HuH-7 (cell line): ENCODE measurements at places on chromosomes 6 and 20.
A peak's percentile ranks its signal among the peaks of the same experiment; 100 is the strongest.

- DNase-seq = no peak
Observed at GRCh38 chr6:110799189-110799588, 16.1 kb downstream of the CDK19 start.

DNA sequence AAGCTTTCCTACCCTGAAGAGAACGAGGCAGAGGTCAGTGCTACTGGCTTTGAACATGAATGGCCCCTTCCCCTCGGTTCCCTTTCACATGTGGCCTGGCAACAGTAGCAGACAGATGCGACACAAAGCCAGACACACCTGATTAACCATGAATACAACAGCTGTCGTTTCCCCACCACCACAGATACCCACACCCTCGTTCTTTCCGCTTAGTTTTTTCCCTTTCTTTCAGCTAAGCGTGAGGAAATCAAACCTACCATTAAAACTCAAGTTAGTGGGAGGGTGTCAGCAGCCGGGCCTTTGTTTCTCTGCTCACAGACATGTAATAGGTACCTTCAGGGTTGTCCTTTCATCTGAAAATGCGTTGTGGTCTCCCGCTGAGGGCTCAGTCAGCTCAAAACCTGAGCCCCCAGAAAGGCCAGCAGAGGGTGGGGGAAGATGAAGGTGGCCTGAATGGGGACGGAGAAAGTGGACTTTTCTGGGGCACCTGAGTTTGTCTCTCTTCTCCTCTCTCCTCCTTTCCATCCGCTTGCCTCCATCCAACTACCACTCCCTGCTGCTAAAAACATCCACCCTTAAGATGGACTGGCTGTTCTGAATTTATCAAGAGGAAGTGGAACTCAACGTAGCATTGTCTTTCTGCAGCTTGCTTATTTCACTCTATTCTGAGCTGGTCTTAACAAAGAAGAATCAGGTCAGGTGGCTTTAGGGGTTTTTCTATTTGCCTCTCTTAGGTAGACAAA, 516.6 kb upstream of the JARID2 start:
- DNase-seq = no peak

- DNase-seq = peak; percentile 59
Observed at GRCh38 chr20:7285918-7286556, 518.6 kb downstream of the BMP2 start.

DNA sequence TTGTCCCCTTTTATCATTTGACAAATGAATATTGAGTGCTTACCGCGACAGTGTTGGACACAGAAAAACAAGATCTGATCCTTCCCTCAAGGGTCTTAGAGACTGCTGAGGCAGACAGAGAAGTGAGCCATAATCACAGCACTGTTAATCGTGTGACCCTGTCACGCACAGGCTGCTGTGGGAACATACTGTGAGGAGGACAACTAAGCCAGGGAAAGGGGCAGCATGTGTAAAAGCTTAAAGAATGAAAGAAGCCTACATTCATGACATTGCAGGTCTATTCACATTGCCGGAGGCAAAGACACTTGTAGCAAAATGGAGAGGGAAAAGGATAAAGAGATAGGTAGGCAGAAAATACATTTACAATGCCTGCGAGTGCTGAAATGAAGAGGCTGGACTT, 32.7 kb downstream of the TRDN start:
- DNase-seq = no peak

DNA sequence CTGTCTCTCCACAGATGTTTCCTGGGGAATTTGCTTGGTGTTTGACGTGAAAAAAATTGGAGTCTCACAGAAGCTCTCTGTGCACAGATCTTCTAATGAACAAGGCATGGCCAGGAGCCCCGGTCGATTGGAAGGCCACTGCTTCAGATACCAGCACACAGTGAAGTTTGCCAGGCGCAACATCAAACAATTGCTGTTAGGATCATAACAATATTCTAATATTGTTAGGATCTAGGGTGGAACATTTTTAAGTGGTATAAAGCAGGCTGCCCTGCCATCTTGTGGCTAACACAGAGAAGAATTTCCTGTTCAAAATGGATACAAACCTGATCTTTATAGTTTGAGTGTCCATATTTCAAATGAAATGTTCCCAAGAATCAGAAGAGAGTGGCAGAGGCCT, 64.1 kb downstream of the C6orf118 start:
- no peak for DNase-seq

DNA sequence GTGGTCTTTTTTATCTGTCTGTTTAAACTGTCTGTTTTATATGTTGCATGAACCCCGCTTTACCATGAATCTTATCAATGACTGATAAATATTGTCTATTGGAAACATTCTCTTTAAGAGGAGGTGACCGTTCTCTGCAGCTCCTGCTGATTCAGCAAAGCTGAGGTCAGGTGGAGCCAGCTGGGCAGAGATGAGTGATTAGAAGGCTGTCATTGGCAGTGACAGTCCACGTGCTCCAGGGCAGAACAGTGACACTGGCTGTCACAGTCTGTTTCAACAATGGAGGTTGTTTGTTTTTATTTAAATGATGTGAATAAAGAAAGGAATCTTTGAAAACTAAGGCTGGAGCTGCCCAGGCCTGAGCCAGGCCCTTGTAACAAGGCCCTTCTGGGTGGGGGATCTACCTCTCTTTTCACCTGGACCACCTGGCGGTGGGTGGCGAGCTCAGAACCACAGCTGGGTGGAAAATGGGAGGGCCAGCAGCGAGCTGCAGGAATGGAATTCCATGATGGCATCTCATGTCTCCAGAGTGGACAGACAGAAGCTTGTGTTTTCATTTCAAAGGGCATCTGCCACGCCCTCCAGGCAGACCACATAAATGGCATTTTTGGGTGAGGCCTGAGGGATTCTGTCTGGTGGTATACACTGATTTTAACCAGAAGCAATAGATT, 12.6 kb downstream of the SYNJ2 start:
- DNase-seq = no peak

GRCh38 chr6:163775313-163775712, 360.8 kb downstream of the QKI start:
- no peak for DNase-seq

DNA sequence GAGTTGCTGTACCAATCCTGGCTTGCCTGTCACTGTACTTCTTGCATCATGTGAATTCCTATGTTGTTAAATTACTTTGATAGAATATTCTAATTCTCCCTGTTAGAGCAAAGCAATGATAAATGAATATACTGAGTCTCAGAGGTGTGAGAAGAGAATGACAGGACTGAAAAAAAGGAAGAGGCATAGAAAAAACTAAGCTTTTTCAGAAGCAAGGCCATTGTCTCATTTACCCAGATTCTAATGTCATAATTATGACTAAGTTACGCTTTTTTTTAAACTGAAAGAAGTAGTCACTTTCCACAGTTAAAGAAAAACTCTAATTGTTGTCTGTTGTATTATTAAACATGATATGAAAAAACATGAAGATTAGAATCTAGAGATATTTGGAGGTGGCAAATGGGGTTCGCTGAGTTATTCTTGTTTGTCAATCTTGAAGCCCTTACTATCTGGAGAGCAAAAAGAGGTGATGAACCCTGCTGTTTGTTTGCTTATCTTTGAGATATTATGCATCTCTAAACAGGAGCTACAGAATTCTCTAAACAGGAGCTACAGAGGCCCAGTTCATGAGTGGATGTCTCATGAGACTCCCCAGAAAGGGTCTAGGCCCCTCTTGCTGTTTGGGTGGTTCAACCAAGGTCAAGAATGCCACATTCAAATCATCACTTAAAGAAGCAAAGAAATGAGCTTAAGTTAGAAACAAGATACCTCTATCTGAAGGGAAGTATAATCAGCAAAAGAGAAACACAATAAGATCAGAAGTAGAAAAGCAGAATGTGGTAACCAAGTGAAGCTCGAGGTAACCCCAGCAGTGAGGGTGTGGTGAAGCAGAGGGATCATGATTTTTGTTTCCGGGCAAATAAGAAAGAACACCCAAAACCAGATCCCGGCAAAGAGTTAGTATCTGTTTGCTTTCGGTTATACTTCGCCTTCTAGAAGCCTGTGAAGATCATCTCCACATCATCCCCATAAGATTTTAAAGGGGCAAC, 33.3 kb upstream of the THEMIS start:
- DNase-seq = no peak

DNA sequence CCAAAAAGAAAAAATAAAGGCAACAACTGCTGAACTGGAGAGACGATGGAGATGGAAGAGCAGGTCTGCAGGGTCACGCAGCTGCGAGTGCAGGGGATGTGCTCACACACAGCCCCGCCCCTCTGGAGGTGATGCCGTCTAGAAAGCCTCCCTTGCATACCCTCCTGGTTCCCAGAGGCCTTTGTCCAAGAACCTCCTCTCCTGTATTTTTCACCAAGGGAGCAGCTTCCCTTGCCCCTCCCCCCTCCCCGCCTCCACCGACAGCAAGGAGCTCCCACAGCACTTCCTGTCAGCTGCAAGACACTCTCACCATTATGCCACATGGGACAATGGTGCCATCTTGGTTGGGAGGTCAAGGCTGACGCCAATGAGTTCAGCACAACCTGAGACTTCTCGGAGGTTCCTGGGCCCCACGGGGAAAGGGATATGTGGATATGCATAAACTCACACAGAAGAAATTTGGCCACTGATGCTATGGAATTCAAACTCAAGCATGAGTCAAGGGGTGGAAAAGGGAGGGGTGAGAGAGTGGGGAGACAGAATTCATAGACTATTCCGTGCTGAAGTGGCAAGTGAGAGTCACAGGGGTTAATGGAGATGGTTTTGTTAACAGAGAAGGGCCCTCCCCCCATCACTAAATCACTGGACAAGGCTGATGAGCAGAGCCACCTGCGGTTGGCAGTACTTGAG, 132.9 kb downstream of the SCML4 start:
- DNase-seq = no peak

DNA sequence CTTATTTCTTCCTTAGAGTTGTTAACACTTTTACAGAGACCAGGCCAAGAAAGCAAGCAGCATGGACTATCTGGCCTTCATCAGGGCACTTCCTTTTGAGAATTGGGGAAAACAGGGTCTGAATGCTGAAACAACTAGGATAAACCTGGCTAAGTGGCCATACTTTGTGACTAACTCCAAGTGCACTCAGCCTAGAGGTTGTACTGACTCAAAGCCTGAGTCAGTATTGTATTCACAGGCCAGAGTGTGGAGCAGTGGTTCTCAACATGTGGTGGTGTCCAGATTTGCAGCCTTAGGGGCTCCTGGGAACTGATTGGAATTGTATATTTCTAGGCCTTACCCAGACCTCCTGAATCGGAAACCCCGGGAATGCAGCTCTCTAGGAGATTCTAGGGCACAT, 20.1 kb downstream of the SEC23B start:
- DNase-seq = no peak

- DNase-seq = peak; percentile 20
Observed at GRCh38 chr6:73739096-73739495, 43.1 kb downstream of the CD109 start.

GRCh38 chr20:44448753-44449546, 26.7 kb upstream of the TTPAL start:
- peak; percentile 61 for DNase-seq

GRCh38 chr20:13800728-13801134, 15.9 kb downstream of the NDUFAF5 start:
- DNase-seq = no peak

DNA sequence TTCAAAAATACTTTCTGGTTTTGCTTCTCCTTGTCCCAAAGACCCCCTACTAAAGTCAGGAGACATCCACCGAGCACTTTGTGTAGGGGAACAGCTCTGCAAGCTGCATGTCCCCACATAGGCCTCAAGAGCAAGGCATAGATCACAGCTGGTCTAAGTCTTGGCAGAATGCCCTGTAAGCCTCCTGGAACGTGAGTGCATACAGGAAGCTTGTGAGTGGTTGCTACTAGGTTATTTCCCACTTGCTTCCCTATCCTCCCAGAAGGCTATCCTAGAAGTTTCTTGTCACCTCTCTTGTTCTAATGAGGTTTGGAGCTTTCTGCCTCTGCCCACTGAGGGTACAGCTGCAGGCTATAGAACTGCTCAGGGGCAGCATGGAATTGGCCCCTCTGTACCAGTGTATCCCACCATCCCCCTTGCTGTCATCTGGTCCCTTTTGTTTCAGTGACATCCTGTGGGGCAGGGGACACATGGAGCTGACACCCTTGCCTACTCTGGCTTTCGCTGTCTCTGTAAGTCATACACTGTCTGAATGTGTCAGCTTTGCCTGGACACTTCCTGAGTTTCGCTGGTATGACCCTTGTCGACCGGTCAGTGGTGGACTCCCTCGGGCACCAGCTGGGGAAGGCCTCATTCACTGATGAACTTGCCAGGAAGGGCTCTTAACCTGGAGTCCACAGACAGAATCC, 35.6 kb upstream of the KCNK16 start:
- no peak for DNase-seq

- DNase-seq = peak; percentile 87
Observed at GRCh38 chr6:107666084-107666980, 157.8 kb downstream of the SCML4 start.

GRCh38 chr6:129488313-129488712, 221.7 kb downstream of the ARHGAP18 start:
- DNase-seq = no peak

DNA sequence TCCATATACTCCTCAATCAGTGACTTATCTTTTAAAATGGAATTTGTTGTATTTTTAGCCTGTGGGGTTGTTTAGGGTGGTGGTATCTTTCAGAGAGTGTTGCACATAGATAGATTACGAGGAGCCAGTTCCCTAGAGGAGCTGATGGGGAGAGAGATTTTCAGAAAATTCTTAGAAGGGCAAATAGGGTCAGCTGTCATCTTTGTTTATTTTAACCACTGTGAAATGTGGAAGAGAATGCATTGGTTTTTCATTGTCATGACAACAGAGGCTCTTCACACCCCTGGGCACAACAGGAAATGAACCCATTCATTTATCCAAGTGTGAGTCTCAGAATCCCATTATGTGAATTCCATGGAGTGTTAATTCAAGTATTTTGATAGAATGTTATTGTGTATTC, 188.4 kb downstream of the JARID2 start:
- DNase-seq = no peak

- no peak for DNase-seq
Observed at GRCh38 chr20:53922901-53923314, 147.5 kb downstream of the BCAS1 start.

GRCh38 chr6:3765415-3765814, 13.9 kb upstream of the PXDC1 start:
- DNase-seq = no peak

- no peak for DNase-seq
Observed at GRCh38 chr6:100171533-100172321, 177.7 kb upstream of the MCHR2 start.

DNA sequence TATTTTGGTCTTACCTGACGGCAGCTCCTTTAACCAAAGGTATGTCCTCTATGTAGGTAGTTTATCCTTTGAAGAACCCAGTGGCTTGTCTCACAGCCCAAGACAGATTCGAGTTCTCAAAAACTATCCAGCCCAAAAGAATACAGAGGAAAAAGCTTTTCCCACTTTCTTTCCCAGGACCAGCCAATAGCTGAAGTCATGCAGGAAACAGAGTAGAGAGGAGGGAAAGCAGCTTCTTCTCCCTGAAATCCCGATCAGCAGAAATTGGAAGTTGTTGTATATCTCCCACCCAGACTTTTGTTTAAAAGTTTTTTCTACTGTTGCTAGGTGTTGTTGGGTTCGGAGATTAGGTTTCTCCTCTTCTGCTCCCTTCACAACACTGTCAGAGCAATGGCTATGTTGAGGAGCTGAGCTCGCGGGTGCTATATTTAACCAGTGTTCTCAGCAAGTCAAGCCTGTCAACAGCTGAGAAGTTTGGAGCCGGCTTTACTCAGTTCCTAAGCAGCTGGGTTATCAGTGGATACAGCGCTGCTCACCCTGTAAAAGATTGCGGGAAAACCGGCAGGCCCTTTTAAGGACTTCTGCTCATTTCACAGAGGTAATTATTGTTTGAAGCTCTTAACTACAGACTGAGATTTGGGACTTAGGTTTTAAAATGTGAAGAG, at the start of gene FILIP1:
TSS of gene FILIP1 (minus strand) at position 401 of the 665 bp plus-strand sequence. CDS start 78,828 bp downstream, outside the sequence.
- no peak for DNase-seq

GRCh38 chr6:17899491-17899890, 87.9 kb downstream of the KIF13A start:
- no peak for DNase-seq
